ENCODE measurements at places on chromosomes 7 and 10. TPM values are rescaled to one million over a fixed set of nuclear protein-coding genes. Genes with fewer than 3 reads are reported as not detected.

CALML5 gene
- not detected for total RNA-seq

LARP4B gene
- total RNA-seq: 23.5 TPM

TMEM213 gene
- not detected for total RNA-seq

SCART1 gene
- 0.26 TPM for total RNA-seq

All from dermis microvascular lymphatic vessel endothelial cell (primary cell).